ENCODE measurements at places on chromosomes 4 and X.

DNA sequence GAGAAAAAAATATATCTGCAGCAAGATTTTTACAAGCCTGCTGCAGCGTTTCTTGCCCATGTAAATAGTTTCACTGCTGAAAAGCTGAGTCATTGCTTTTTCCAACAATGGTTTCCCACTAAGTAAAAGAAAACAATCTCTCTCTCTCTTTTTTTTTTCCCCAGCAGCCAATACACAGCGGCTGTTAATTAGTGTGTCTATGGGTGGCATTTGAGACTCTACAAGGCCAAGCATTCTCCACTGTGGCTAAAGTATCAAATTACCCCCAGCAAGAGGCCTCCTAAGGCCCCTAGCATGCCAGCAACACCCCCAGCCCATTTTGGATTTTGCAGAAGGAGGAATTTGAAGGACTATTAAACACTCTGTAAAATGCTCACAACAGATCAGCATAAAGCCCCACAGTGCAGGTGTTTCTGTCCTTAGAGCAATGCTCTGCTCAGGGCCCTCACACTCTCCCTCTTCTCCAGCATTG is 837.4 kb downstream of the TRIML1 start:
- DNase-seq, result no peak

GRCh38 chr4:165359506-165359905 is 19.3 kb upstream of the CPE start:
- DNase-seq, result no peak

DNA sequence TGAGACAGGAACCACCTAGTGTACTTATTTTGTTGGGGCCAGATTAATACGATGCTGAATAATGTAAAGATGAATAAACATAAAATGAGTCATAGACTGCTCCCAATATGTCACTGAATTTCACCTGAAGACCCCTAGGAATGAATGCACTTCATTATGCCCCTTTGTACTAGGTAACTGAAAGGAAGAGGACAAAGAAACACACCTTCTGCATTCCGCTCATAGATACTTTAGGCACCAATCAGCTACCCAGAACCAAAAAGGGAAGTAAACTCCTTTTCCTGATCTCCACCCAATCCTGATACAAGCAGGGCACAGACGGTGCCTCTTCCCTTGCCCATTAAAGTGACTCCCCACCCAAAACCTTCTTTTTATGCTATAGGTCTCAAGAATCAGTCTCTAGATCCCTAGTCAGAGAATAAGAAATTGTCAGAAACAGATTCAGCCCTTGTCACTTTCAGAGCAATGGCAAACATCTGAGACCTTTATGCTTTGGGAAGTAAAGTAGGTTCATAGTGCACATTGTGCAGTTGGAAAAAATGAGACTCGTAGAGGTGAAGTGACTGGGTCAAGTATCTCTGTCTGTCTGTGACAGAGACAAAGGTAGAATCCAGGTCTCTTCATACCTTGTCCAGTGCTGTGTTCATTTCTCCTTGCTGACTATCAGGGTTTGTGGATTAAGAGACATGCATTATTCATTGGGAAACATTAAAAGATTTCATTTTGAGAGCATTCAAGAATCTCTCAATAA is 2.3 kb downstream of the GPR174 start:
- no peak for DNase-seq

DNA sequence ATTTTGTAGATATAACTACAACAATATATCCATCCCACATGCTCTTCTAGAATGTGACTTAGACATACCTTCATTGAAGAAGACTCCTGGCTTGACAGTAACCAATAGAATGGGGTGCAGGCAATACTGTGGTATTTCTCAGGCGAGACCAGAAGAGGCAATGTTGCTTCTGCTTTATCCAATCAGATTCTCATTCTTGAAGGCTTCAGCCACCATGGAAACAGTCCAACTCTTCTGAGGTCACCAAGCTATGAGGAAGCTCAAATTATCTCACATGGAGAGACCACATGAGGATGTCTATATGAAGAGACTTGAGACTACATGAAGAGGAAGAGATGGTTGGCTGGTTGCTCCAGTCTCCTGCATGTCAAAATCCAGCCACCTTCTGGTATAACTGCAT is 469.9 kb downstream of the PCDH10 start:
- DNase-seq, result no peak

GRCh38 chr4:5280828-5281227 is 229.5 kb downstream of the STK32B start:
- no peak for DNase-seq

GRCh38 chr4:78560296-78560963 is 8.9 kb downstream of the ANXA3 start:
- no peak for DNase-seq

- no peak for DNase-seq
These were observed 21.6 kb upstream of the UBA1 start for GRCh38 chrX:47171996-47172395.

DNA sequence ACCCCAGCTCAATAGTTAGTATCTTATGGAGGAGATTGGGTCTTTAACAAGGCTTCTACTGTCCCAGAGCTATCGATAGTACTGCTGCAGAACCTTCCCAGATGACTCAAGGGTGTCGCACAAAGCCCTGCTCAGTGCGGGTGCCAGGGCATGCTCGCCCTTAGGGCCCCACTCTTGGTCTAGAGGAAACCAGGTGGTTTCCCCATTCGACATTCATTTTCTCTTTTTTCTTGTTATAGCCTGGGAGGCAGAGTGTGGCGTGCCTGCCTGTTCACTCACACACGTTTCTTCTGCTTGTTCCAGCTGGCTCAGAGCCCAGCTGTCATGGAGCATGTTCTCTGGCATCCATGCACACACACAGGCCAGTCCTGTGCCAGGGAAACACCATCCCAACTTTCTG is 144.5 kb downstream of the SMIM20 start:
- peak; percentile 48 for DNase-seq

DNA sequence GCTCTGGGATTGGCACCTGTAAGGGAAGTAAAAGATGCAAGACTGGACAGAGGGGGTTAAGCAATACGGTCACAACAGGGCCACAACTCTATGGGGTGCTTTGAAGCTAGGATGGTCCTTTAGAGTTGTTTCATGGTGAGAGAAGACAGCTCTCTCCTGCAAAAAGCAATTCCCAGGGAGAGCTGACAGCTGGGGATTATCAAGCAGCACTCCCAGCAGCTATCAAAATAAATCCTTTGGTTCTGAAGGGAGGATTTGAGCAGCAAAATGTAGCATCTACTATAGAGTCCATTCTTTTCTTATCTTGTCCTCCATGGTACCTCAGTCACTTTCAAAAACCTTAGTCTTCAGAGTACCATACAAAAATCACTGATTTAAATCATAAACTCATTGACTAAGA is 35.1 kb upstream of the AP1AR start:
- no peak for DNase-seq

GRCh38 chr4:143506031-143506430 is 7.5 kb upstream of the SMARCA5 start:
- no peak for DNase-seq

GRCh38 chrX:97369947-97370346 is 486.2 kb downstream of the RPA4 start:
- DNase-seq, result no peak

GRCh38 chr4:80209340-80209701 is 12.0 kb downstream of the PRDM8 start:
- DNase-seq, result no peak

DNA sequence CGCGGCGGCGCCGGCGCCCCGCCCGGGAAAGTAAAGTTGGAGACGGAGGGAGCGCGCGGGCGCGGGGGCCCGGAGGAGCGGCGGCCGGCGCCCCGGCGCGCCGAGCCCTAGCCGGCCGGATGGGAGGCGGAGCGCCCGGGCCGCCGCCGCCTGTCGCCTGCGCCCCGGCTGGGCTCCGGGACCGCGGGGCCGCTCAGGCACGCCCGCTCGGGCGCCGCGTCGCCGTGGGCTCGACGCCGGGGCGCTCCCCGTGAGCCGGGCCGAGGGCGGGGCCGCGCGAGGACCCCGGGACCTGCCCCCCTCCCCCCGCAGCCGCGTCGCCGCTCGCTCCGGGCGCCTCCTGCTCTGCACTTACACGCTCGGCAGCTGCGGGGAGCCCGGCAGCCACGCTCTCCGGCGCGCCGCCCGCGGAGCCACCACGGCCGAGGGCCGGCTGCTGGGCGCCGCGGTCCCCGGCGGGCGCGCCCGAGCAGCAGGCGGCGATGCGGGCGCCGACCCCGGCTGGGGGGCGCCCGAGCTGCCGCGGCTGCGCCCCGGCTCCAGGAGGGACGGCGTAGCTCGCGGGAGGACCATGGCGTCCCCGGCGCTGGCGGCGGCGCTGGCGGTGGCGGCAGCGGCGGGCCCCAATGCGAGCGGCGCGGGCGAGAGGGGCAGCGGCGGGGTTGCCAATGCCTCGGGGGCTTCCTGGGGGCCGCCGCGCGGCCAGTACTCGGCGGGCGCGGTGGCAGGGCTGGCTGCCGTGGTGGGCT is at the start of gene ADRA2C:
Gene ADRA2C, plus strand, starts transcription at position 350 of the 749 bp plus-strand sequence. Its CDS starts 222 bp downstream, at position 572.
- no peak for DNase-seq

DNA sequence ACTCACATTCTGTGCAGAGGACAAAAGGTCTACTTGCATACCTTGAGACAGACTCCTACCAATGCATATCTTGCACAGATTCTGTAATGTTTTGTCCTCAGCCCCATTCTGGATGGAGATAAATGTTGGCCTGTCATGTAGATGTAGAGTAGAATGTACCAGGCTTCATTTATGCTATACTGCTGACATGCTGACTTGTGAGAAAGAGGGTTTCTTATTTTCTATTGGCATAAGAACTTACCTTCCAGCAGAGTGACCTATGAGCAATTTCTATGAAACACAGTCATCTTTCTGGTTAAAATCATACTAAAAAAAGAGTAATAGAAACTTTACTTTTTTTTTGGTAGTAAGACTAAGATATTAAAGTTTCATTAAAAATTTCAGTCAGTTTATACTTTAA is 17.2 kb downstream of the SLC4A4 start:
- DNase-seq, result no peak

GRCh38 chr4:64174247-64174882 is 234.9 kb downstream of the TECRL start:
- no peak for DNase-seq

DNA sequence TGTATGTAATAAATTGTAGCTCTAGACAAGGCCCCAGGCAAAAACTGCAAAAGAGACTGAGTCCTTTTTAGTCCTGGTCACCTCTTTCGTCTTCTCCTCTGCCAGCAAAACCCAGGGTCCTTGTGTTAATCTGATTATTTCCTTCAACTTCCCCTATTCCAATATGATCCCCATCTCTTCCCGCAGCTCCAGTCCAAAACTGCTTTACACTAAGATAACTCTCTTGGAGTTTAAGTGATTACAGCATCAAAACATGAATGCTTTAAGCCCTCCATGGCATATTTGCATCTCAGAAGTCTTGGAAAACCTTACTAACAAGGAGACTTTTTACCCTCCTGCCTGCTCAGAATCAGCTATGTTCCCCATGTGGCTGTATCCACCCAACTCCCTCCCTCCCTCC is 59.3 kb downstream of the MAGEA1 start:
- DNase-seq, result no peak

Measured in T-helper 1 cell (primary cell).